ENCODE measurements at places on chromosomes 13 and 19.

DNA sequence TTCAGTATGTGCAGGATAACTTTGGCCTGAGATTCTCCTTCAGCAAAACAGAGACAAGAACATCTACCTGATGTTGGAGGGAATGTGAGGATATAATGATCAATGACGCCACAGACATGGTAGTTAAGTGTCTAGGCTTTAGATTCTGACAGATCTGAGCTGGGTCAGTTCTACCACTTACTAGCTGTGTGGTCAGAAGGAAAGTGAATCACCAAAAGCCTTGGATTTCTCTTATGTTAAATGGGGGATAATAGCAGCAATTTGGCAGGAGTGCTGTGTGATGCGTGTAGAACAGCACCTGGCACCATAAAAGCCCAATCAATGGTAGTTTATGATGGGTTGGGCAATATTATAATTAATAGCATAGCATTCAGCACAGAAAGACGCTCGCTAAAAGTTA is 41.7 kb downstream of the RXFP2 start:
- no peak for DNase-seq

DNA sequence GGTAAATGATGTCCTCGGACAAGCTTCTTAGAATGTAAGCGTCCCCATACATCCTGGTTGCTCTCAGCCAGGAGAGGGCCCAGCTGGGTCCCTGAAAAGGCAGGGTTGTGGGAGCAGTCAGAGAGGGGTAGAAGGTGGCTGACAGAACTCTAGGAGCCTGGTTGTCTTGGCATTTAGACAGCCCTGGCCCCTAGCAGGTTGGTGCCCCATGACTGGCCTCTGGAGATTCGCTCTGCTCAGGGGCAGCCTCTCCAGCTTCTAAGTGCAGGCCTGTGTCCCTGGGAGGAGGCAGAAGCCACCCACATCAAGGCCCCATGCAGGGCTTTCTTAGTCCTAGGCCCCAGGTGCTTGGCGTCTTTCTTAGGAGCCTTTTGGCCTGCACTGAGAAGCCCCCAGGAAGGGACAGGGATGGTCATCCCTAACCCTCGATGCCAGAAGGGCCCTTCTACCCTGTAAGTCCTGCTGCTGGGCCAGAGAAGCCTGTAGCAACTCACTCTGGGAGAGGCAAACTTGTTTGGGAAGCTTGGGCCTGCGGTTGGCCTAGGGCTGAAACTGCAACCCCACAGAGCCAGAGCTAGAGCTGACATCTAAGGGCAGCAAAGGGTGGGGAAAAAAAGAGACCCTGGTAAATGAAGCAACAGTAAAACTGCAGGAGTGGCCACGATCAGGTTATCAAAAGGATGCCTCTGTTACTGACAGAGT is 2.8 kb upstream of the CDX2 start:
- DNase-seq, result no peak

DNA sequence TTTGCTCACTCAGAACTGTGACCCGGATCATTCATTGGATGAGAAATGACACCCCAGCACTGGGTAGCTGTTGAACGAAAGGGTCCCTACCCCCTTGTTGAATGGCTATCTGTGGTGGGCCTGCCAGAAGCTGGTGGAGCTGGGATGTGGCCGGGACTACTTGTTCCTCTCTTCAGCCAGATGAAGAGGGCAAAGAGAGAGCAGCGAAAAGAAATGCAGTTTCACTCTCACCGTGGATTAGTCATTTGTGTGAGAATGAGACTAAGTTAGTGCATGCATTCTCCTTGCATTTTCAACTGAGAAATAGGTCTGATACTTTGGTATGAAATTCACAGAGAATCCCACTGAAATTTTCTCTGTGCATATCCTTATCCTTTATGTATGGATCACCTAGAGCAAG is 553.1 kb downstream of the IRS2 start:
- DNase-seq, result no peak

DNA sequence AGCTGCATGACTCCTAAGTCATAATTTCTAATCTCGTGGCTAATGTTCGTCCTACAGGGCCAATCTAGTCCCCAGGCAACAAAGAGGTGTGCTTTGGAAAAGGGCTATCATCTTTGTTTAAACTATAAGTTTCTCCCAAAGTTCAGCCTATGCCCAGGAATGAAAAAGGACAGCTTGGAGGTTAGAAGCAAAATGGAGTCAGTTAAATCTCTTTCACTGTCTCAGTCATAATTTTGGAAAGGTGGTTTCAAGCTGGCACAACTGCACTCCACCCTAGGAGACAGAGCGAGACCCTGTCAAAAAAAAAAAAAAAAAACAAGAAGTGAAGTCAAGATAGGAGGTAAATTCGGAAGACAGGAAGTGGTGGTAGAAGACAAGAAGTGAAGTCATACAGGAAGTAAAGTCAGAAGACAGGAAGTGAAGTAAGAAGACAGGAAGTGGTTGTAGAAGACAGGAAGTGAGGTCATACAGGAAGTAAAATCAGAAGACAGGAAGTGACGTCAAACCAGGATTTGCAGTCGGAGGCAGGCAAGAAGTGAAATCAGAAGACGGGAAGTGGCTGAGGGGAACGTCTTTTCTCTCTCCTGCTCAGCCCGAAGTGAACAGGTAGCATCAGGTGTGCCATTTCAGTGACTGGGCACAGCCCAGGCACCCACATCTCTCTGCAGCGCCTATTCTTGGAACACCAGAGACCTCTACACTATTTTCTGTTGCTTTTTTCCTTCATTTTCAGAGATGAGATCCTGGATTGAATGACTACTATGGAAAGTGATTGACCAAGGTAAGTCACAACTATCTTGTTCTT is 32.2 kb downstream of the GP6 start:
- DNase-seq, result peak; percentile 83

- no peak for DNase-seq
Measured at GRCh38 chr13:55345224-55345623, 1795.5 kb upstream of the PRR20A start.

GRCh38 chr19:7596211-7596937 is 711 bp downstream of the CAMSAP3 start:
- DNase-seq, result peak; percentile 45
